ENCODE measurements at places on chromosomes 16 and 17.

GRCh38 chr17:18182978-18183333 lies 672 bp upstream of the ALKBH5 start:
- peak; percentile 88 for DNase-seq

DNA sequence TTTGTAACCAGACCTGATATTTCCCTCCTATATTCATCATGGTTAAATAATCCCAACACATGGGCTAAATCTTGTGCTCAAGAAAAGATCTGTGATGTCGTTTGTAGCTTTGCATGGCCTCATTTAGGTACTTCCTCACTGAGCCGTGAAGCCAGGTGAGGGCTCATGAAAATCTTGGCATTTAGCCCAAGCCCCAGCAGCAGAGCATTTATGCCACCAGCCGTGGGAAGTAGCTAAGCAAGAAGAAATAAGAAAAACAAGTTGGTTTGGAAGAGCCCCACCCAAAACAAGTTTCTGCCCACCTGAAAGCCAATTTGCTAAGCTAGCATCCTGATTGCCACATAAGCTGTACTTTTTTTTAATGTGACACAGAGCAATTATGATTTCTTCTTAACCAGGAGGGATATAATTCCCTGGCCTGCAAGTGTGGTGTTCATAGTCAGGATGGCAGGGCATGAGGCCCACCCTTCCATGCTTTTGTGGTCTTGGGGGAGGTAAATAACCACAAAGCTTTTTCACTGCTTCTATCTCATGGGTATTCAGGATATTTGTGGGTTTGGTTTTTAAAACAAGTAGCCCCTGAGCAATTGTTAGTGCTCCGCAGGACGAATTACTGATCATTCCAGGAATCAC lies 10.5 kb downstream of the TMIGD1 start:
- DNase-seq, result peak; percentile 79

DNA sequence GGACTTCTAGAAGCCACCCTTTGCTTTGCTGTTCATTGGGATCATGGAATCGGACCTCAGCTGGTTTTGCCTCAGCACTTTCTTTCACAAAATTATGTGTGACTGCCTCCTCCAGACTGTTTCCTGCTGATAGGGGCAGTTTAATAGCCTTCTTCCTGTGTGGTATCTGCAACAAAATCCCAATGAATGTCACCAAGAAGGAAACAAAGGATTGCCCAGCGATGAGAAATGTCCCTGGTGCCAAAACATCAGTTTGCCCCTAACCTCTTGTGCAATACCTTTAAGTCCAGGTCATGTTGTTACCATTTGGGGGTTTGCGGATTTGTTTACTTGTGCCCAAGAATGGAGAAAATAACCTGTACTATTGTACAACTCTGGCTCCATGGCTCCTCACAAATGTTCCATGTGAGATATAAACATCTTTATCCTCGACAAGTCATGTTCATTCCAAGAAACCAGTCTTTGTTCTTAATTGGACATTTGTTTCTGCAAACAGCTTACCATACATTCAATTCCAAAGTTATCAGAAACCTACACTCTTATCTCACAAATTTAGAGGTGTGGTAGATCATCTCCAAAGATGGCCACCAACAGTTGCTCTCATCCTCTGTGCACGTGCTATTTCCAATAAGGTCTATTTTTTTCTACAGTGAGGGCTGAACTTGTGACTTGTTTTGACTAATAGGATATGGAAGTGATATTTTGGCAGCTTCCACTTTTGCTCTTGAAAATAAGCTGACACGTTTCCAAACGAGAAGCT lies 14.8 kb downstream of the TAC4 start:
- peak; percentile 67 for DNase-seq

DNA sequence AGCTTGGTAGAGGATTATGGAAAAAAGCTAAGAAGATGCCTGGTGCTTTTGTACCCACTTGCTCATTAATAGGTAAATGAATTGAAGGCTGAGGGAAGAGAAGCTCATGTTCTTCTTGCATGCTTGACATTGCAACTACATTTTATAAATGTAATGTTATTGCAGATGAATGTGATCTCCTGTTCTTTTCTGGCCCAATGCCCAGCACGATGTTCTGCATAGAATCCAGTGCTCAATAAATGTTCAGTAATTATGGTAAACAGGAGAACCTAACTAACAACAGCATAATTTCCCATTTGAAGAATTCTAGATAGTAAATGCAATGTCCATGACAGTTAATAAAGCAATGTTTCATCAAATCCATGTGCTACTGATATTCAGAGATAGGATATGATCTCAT lies 638.2 kb upstream of the SOX9 start:
- no peak for DNase-seq

- DNase-seq, result no peak
Measured at GRCh38 chr16:3977376-3977775, 96.9 kb upstream of the CREBBP start.

DNA sequence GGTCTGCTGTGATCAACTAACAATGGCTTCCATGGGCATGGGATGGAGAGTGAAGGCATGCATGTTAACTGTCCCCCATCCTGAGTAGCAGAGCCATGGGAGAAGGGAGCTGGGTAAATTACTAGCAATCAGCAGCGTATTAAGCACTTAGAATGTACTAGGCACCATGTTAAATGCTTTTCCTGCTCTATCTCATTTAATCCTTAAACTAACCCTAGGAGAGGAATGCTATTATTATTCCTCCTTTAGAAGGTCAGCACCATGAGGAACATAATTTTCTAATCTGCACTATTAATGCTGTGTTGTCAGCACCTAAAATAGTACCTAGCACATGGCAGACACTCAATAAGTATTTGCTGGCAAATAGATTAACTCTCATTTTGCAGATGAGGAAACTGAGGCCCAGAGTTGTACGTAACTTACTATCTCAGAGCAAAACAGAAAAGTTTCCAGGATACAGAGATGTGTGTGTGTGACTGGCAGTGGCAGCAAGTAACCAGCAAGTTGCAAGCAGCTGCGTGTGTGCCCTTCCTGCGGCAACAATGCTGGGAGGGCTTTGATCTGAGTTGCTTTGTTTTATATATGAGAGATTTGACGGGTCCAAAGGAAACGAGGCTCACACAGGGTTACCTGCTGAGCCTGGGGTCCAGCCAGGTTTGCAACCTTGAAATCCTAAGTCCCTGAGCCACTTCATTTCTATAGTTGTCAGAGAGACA lies 6.5 kb upstream of the KLHL36 start:
- no peak for DNase-seq

DNA sequence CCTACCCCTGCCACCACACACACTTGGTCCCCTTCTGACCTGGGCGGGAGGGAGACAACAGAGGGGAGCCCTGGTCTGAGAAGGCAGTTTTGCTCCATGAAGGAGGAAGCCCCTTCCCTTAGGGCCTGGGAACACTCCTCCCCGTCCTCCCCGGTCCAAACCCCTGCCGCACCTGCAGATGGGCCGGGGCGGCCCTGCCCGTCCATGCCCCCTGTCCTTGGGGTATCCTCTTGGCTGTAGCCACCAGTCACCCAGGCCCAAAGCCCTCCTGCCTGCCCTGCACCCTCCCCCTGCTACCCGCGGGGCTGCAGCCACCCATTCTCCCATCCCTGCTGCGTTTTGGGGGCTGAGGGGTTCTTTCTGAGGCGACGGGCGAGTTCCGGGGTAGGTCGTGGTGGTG lies 33.9 kb downstream of the GSE1 start:
- DNase-seq, result no peak

- DNase-seq, result no peak
Measured at GRCh38 chr17:16463358-16464302, 28.4 kb downstream of the LRRC75A start.

DNA sequence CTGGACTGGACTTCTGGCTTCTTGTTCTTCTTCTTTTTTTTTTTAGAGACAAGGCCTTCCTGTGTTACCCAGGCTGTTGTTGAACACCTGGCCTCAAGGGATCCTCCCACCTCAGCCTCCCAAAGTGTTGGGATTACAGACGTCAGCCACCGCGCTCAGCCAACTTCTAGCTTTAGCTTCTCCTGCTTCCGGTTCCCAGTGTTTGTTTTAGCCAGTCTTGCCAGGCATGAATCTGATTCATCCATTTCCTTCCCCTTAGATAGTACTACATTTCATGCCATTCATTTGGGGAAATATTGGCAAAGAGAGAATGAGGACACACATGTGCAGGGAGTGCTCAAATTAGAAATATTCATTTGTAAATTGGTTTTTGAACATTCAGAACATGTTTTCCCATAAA lies 12.1 kb upstream of the NDUFAB1 start:
- no peak for DNase-seq

GRCh38 chr17:73719588-73720071 lies 75.4 kb upstream of the SDK2 start:
- DNase-seq, result no peak

DNA sequence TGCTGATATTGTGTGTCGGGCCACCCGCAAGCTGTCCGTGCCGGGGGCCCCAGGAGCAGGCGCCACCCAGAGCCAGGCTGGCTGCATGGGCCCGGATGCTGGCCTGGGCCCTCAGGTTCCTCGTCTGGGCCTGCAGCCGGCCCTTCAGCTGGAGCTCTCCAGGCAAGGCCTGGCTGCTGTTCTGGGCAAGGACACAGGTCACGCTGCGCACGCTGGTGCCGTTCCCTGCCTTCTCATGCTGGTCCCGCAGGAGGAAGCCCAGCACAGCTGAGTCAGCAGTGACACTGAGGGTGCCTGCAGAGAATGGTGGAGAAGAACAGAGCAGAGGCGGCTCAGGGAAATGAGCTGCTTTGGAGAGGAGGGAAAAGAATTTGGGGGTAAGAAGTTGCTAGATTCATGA lies 79.9 kb downstream of the RMI2 start:
- no peak for DNase-seq

DNA sequence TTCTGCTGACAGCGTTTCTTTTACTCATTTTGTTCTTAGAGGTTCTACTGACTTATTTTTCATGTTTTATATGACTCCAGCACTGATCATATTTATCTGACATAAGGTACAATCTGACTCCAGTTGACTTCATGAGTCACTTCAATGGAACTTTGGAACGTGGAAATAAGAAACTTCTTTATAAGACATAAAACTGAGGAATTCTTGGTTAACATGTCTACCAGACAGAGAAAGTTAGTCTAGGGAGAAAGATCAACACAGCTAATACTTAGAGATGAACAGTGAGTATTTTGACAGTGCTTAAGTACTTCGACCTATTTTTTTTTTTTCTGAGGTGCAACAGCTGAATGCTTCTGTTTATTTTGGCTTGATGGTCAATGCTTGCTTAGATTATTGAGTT lies 679.5 kb downstream of the KCNJ2 start:
- no peak for DNase-seq

Data from OCI-M1 (cell line).